Choroid plexus epithelial cell (primary cell): ENCODE measurements at places on chromosomes 3 and 15.

GRCh38 chr3:190105876-190106275 lies 14.8 kb downstream of the P3H2 start:
- no peak for DNase-seq

DNA sequence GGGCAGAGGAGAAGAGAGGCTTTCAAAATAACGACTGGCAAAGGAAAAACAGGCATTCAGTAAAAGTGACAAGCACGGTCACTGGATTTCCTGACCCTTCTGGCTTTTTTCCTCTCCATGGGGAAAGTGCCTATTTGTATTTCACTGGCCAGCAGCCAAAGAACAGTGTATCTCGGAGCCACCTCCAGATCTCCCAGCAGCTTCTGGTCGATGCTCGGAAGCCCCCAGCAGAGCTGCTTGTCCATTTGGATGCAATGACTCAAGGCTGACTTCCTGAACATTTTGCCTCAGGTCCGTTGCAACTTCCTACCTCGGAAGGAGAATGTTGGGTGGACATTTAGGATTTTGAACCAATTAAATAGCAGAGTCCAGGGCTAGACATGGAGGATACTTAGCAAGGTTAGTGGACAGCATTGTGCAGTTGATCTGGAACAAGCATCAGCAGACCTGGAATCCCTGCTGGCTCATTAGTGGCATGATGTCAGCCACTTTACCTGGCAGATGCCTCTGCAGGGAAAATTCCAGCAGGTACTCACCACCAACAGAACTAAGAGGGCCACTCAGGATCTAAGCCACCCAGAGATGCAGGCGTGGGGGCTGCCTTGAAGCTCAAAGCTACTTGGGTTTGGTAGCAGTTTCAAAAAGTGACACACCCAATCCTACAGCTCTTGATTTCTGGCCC lies 1.1 kb downstream of the FAM107A start:
- no peak for DNase-seq

GRCh38 chr3:5485427-5485826 lies 297.9 kb downstream of the EDEM1 start:
- DNase-seq, result no peak

- peak; percentile 14 for DNase-seq
These were observed 11.1 kb downstream of the LRTM1 start for GRCh38 chr3:54916732-54917131.

GRCh38 chr3:193837347-193837827 lies 244.4 kb downstream of the OPA1 start:
- no peak for DNase-seq

- DNase-seq, result no peak
These were observed 540.8 kb downstream of the SI start for GRCh38 chr3:164537485-164537884.
